ENCODE measurements at places on chromosomes 7 and 10.

GRCh38 chr10:121667948-121668313 is 69.7 kb upstream of the FGFR2 start:
- DNase-seq, result no peak

DNA sequence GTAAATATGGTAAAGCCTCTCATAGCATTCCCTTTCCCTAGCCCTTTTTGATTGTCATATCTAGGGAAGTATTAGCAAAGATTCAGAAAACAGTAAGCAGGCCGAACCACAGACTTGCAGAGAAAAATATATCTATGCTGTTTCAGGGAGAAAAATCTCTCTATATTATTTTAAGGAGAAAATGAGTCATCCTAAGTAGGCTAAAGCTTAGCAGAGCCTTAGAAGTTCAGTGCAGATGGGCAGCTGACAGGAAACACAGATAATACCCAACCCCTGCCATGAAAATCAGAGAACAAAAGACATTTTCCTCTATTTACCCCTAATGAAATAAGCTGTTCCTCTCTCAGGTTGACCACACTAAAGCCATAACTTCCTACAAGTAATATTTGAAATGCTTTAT is 16.5 kb downstream of the C1QL3 start:
- no peak for DNase-seq

- DNase-seq, result peak; percentile 6
These were observed 1.2 kb upstream of the PLCE1 start for GRCh38 chr10:93992400-93993030.

DNA sequence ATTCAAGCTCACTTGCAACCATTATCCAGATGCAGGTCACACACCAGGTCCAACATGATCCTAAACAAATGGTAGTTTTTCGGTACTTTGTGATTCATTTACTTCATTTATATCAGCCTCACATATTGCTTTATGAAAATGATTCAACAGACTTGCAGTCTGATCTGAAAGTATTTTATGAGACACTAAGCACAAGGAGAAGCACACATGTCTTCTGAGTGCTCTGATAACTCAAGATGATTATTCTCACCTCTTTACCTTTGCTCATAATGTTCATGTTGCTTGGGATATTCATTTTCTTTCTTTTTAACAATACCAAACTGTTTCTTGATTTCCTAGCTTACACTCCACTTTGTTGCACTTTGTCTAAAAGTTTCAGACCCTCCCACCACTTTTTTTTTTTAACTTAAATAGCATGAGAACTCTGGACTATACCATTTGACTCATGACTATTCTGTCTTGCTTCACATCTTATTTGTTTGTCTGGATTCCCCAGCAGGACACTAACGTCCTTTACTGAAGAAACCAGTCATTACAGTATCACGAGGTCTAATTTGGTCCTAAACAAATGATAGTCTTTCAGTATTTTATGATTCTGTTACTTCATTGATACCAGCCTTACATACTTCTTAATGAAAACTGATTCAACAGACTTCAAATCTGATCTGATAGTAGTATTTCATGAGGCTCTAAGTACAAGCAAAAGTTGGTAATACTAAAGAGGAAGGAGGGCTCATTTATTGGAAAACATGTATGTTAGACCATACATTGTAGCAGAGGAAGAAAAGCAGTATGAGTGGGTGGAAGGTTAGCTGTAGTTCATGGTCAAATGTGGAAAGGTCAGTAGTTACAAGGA is 171.8 kb upstream of the AHR start:
- DNase-seq, result no peak

- no peak for DNase-seq
These were observed 152.5 kb downstream of the WDR37 start for GRCh38 chr10:1208366-1209311.

DNA sequence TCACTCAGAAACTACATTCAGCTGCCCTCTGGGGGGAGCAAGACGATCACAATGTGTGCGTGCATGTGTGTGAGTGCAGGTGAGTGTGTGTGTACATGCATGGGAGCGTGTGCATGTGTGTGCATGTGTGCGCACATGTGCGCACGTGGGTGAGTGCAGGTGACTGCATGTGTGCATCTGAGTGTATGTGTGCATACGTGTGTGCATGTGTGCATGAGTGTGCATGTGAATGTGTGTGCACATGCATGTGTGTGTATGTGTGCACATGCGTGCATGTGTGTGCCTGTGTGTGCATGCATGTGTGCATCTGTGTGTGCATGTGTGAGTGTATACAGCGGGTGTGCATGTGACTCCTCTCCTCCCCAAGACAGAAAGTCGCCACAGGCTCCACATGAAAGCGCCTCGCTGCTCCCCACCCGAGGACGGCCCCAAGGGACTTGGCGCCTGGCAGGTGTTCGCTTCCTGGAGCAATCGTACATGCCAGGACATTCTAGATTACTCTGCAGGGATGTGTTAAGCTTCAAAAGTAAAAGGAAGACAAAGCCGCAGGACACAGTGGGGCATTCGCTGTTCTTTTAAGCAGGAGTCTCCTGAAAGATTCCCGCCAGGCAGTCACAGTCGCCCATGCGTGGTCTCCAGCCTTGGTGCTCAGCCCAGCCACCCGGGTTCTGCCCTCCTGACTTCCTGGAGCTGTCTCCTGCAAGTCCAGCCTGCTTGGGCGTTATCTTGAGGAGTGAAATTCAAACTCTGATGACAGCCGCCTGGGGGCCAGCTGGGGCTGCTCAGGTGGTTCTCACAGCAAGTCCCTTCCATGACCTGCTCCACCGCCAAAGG is 42.0 kb upstream of the ADGRA1 start:
- DNase-seq, result no peak

DNA sequence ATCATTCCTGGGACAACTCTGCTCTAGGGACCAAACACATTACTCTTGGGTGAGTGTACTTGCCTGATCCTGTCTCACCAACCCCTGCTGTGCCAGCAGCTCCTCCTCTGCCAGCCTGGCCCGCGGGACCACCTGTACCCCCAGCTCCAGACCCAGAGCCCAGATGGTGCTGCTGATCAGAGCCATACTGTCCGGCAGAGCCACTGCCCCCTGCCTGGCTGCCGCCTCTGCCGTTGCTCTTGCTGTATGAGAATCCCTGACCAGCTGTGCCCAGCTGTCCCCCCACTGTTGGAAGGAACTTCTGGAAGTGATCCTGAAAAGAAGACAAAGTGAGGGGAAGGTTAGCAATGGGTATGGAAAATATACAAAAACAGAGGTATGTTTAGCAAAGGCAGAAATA is 6.9 kb downstream of the MYOZ1 start:
- DNase-seq, result no peak

DNA sequence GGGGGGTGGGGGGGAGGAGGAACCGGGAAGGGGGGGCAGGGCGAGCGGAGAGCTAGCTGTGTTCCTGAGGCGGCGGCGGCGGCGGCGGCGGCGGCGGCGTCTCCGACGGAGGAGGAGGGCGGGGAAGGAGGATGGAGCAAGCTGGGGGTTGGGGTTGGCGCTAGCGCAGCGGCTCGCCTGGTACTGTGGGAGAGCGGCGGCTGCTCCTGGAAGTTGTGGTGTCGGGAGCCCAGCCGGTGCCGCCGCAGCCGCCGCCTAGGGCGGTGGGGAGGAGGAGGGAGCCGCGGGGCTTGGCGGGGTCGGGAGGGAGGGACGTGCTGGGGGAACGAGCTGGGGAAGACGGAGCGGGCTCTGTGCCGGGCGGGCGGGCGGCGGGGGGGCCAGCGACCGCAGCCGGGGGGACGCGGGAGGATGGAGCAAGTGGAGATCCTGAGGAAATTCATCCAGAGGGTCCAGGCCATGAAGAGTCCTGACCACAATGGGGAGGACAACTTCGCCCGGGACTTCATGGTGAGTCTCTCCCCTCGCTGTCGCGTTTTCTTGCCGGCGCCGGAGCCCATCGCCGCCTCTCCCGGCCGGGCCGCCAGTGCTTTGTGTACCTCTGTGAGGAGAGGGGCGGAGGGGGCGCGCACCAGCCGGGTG is at the start of gene PTPN12:
Gene PTPN12 (plus strand): TSS at position 160 of the 642 bp plus-strand sequence. CDS start 252 bp downstream, at position 412.
- DNase-seq, result peak; percentile 91

DNA sequence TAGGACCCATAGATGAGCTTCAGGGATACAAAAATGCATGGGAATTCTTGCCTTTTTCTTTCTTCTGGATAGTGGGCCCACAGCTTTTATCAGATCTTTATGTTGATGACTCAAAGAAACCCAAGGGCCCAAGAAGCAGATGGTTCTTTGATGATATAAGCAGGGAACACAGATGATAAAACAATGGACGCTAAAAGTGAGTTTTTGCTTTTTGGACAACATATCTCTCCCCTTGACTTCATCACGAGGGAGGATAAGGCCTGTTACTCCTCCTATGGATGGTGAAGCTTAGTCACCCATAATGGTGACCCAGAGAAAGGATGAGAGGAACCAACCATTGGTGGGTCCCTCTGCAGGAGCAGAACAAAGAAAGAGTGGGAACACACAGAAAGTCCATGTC is 6.5 kb upstream of the OGA start:
- no peak for DNase-seq

- DNase-seq, result no peak
These were observed 75.5 kb downstream of the MAP3K8 start for GRCh38 chr10:30509508-30509907.

DNA sequence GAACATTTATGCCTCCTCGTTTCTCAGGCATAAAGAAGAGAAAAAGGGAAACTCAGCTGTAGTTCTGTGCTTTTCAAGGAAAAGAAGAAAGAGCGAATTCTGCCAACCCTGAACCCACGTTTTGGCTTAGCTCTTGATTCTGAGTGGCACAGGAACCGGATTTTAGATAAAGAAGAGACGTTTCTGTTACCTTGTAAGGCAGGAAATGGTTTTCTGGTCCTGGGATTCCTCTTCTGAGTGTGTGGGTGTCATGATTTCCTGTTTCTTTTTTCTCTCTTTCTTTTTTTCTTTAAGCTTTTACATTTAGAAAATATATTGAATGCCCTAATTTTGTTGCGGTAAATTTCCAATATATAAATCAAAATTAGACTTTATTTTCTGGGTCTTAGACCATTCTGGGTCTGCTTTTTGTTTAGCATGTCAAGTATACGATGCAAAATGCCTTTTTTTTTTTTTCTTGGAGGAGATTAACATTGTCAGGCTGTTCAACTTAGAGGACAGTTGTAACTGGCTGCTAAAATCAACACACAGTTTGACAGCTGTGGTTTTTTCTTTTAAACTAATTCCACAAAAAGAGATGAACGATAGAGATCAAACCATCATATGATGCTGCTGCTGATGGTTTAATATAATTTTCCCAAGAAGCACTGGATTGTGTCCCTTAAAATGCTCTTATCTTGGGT is 190.8 kb downstream of the GATA3 start:
- DNase-seq, result no peak

DNA sequence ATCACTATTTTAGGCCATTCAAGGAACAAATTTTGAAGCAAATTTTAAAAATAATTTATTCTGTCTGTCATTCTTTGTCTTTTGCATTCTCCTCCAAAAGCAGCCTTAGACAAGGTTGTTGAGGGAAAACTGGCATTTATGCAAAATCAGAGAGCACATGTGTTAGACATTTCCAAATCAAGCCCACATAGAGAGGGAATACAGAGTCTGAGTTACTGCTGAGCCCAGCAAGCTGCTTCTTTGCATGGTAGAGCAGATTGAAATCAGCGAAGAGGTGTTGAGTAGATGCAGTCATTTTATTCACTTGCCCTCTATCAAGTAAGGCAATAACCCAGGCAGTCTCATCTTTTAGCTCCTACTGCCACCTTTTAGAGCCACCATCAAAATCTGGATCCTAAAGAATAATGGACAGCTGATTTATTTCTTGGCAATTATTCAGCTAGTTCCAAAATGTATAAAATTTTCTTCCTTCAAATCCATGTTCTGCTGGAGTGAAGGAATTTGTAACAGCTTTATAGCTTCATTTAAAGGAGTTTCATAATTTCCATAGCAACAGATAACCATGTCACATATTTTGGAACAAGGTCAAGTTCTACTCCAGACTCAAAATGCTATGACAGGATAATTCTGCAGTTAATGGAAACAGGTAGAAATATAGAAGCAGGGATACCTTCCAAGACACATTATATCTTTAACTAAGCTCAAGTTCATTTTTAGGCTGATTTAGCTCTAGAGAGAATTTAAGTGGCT is 7.3 kb upstream of the PCDH15 start:
- DNase-seq, result no peak

- no peak for DNase-seq
These were observed 222.5 kb downstream of the ARHGAP21 start for GRCh38 chr10:24501056-24501711.
